OCI-LY7 (cell line): ENCODE measurements at places on chromosomes 2 and 18. TPM values are rescaled to one million over a fixed set of nuclear protein-coding genes. Genes with fewer than 3 reads are reported as not detected.

- DNase-seq: no peak
Observed at GRCh38 chr18:43129946-43130524, 14.6 kb upstream of the RIT2 start.

DNA sequence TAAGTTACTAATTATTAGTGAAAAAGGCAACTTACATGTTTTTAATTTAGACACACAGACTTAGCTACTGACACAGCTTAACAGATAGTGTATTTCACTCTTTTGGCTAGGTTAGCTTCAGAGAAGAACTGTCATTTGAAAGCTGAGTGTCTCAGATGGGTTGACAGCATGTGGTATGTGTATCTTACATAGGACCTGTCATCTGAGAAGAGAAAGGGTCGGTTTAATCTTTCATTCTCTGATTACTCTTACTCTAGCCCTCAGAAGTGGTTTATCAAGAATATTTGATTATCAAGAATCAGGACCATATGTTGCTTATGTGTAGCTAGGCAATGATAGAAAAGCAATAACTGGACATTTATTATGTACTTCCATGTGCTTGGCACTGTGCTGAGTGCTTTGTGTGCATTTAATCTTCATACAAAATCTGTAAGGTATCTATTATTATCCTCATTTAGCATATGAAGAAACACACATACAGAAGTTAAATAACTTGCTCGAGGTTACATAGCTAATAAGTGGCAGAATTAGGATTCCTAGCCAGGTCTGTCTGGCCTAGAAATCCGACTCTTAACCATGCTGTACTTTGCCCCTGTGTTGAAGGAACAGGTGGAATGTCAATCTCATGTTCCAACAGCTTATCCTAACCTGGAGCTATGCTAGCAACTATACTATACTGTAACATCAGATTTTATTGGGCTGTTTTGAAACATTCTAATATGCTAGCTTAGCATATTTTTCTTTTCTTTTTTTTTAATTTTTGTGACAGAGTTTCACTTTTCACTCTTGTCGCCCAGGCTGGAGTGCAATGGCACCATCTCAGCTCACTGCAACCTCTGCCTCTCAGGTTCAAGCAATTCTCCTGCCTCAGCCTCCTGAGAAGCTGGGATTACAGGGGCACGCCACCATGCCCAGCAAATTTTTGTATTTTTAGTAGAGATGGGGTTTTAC is 28.4 kb downstream of the CFLAR start:
- DNase-seq: no peak

DNA sequence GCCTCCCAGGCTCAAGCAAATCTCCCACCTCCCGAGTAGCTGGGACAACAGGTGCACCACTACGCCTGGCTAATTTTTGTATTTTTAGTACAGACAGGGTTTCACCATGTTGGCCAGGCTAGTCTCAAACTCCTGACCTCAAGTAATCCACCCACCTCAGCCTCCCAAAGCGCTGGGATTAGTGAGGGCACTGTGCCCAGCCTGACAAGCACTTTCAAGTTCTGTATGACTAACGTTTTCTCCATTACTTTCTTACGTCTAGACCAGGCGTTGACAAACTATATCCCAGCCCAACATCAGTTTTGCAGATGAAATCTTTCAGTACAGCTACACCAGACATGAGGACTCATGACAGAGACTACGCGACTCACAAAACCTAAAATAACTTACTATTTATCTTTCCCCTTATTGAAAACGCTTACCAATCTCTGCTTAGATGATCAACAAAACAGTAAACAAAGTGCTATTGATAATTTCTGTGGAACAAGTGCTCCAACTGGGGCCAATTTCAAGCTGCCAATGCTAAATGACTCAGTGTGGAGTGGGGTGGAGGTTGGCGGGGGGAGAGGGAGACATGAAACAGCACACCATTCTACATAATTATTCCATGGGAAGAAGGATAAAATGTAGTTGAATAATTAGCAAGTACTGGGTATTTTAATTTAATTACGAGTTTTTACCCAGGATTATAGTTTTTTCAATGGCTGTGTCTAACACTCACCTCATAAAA is 59.1 kb downstream of the SAP130 start:
- no peak for DNase-seq

- no peak for DNase-seq
Observed at GRCh38 chr2:163613266-163613731, 122.5 kb downstream of the FIGN start.

- peak; percentile 26 for DNase-seq
Observed at GRCh38 chr2:64989982-64990614, 899 bp downstream of the SLC1A4 start.

- no peak for DNase-seq
Observed at GRCh38 chr2:101827246-101827645, 129.7 kb downstream of the MAP4K4 start.

- peak; percentile 53 for DNase-seq
Observed at GRCh38 chr18:3262234-3263131, 550 bp downstream of the MYL12B start.

GRCh38 chr2:119134775-119135174 is 23.8 kb downstream of the C1QL2 start:
- no peak for DNase-seq

GRCh38 chr2:162343492-162343823 is 474 bp upstream of the GCA start:
- no peak for DNase-seq

- no peak for DNase-seq
Observed at GRCh38 chr2:28209261-28209691, 183.4 kb upstream of the FOSL2 start.

DNA sequence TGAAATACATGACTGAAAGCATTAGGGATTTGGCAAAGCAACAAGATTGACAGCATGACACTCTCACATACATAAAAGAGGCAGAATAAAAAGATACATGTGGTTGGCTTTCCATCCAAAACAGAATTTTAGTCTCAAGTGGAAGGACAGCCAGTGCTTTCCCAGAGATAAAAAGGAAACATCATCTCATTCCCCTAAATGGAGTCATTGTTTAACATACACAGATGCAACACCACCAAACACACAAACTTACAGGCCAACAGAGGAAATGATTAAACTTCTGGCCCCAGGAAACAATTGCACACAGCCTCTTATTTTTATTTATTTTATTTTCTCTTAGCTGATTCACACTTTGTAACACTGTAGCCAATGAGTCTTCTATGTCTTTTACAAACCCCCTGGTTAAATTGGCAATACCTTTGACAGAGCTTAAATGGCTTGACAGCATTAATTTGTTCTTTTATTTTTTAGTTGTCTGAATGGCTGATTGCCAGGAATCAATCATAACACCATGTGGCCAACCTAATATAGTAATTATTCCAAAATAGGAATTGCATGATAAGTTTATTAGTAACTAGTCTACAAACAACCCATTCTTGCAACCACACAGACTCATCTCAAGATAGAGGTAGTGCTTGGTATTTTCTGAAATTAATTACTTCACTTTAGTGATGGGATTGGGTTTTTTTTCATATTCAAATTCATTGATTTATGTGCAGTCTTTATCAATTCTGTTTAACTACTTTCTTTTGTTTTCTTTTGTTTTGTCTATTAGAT is 190.5 kb downstream of the RND3 start:
- no peak for DNase-seq

DNA sequence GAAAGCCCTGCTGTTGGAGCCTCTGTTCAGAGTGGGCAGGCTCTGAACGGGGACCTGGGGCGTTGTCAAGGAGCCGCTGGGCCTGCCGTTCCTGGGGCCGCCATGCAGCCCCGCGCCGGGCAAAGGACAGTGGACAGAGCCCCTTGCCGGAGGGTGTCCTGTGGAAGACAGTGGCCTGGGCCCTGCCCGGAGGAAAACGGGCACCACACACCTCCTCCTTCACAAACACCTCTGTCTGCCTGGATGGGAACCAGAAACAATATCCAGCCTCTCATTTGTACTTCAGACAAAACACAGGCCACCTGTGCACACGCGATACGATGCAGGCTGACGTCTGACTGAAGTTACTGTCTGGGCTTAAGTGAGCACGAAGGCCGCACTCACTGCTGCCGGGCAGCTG is 233.7 kb downstream of the TWIST2 start:
- DNase-seq: no peak

- DNase-seq: no peak
Observed at GRCh38 chr18:48459465-48459864, 50.3 kb upstream of the ZBTB7C start.

- DNase-seq: peak; percentile 1
Observed at GRCh38 chr18:61448316-61448715, 115.1 kb downstream of the CDH20 start.

- DNase-seq: no peak
Observed at GRCh38 chr2:237434866-237435311, 20.9 kb upstream of the COL6A3 start.

- no peak for DNase-seq
Observed at GRCh38 chr2:1976112-1976511, 231.8 kb upstream of the PXDN start.

- DNase-seq: no peak
Observed at GRCh38 chr2:149002891-149003740, 35.4 kb upstream of the LYPD6B start.

GRCh38 chr2:194591192-194591591 is 1065.8 kb upstream of the SLC39A10 start:
- no peak for DNase-seq

DNA sequence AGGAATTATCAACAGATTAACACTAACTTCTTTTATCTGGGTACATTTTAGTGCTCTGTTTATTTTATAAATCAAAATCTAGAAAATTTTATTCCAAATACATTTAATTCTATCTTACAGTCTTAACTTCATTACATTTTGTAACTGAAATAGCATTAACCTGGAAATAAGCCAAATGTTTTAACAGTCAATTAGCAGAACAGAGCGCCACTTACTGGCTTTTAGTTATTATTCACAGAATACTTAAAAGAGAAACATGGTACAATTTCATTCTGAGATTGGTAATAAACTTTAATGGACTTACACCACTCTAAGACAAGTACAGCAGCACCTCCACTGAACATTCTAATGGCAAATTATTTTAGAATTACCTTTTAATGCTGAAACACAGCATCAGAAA is 38.6 kb downstream of the SS18 start:
- DNase-seq: no peak

Gene SLC5A7
- total RNA-seq: not detected in 2 replicates

Gene SH3RF3
- total RNA-seq: not detected in 2 replicates

Gene TTLL4
- total RNA-seq: 67.1 and 68.0 TPM in 2 replicates

Gene DNAH7
- total RNA-seq: not detected in 2 replicates

Gene SP5
- total RNA-seq: not detected in 2 replicates

Gene HTR2B
- total RNA-seq: not detected in 2 replicates

Gene BZW1
- 171 and 183 TPM in 2 replicates for total RNA-seq

Gene SOCS6
- total RNA-seq: not detected in 2 replicates
